Stimulated activated CD8-positive, alpha-beta memory T cell treated with anti-CD3 and anti-CD28 coated beads, Interleukin-4, amount 100 ng/mL, for 1 hour (primary cell): ENCODE measurements at places on chromosomes 12 and 14.

- no peak for DNase-seq
These were observed 464.8 kb downstream of the BTG1 start for GRCh38 chr12:91680864-91681263.

DNA sequence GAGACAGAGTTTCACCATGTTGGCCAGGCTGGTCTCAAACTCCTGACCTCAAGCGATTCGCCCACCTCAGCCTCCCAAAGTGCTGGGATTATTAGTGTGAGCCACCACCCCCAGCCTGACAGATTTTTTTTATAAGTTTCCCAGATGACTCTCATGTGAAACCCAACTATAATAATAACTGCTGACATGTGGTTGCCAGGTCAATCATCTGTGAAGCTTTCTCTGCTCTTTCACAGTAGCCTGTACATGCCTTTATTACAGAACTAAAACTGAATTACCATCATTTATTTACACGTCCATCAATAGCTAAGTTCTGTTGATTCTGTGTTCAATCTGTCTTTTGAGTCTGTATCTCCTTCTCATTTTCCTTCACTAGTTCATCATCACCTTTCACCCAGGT lies 218.5 kb downstream of the RPS29 start:
- no peak for DNase-seq

- no peak for DNase-seq
These were observed 136.3 kb downstream of the TBX3 start for GRCh38 chr12:114547636-114548035.

DNA sequence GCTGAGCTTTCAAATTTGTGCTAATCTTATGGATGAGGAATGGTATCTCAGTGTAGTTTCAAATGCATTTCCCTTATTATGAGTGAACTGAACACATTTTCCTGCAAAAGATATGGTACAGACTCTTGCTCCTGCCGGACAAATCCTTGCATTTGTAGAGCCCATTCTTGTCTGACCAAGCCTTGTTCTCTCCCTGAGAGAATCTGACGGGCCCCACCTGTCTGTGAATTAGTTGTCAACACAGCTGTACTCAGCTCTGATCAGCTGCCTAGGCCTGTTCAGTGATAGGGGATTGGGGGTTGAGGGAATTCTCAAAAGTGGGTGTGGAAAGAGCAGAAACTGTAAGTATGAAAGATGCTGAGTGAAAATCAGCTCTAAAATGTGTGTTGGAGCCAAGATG lies 42.8 kb upstream of the SCN8A start:
- DNase-seq, result no peak

- no peak for DNase-seq
These were observed 1.0 kb downstream of the HIP1R start for GRCh38 chr12:122836027-122836921.

- no peak for DNase-seq
These were observed 266.7 kb upstream of the HMGA2 start for GRCh38 chr12:65557438-65558181.

- DNase-seq, result no peak
These were observed 194.4 kb downstream of the RASSF9 start for GRCh38 chr12:85641796-85642195.

DNA sequence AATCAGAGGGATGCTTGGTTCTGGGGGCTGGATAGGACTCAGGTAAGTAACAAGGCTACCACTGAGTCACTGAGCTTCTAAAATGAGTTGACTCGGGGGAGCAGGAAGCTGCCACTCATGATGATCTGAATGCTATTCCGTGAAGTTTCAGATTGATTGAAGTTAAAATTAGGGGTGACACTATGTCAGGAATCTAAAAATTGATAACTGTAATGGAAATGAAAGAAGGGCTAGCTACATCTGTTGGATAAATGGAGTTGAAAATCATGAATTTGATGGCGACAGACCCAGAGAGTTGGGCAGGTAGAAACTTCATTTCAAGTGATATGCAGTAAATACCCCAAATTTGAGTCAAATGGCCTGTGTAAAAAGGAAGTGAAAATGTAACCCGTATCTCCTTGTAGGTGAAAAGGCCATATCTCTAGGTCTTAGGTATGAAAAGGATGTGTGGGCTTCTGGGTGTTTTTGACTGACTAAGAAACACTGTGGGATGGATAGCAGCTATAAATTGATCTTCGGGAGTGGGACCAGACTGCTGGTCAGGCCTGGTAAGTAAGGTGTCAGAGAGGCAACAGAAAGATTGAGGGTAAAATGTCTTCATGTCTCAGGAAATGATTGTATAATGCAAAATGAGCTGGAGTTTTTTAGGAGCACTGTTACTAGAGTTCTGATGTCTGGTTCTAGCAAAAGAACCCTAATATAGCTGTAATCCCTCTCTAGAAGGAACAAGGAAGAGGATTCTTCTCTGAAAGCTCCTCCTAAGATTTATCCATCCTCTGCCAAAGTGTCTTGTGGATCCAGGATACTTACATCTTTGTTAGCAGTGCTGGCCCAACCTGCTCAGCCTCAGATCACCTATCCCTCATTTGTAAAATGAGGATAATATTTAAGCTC lies 57.3 kb downstream of the DAD1 start:
- DNase-seq, result no peak

DNA sequence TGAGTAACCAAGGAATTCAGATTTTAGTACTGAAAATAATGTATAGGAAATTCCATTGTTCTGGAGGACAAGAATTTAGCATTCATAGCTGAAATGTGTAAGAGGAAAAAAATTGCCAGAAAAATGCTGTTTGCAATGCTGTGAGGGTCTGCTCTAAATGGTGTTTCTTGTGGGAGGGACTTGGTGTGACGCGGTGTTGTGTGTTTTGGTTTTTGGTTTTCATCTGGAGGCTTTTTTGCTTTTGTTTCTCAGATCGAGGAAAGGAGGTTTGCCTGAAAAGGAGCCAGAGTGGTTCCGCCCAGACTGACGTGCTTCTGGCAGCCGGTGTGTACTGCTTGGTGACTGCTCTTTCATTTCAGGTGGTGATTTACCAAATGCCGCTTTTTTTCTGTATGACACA lies 211.8 kb upstream of the HMGA2 start:
- DNase-seq, result no peak

DNA sequence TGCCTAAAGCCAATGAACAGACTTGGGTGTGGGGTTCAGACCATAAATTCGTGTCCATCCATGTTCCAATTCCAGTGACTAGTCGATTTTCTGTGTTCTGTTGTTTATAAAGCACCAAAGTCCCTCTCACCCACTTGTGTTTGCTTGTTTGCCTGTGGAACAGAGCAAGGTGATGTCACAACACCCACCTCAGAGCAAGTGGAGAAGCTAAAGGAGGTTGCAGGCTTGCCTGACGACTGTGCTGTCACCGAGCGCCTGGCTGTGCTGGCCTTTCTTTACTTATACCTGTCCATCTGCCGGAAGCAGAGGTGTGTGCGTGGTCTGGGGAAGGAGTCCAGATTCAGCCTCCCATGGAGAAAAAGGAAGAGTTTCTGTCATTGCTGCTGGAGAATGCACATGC lies 6.0 kb downstream of the MVK start:
- DNase-seq, result no peak

GRCh38 chr14:94081386-94081820 lies 293 bp downstream of the IFI27L1 start:
- DNase-seq, result no peak
